Esophagus squamous epithelium (tissue), 5 donors: ENCODE measurements at places on chromosomes 11 and 22. TPM values are rescaled to one million over a fixed set of nuclear protein-coding genes. Genes with fewer than 3 reads are reported as not detected.

DNA sequence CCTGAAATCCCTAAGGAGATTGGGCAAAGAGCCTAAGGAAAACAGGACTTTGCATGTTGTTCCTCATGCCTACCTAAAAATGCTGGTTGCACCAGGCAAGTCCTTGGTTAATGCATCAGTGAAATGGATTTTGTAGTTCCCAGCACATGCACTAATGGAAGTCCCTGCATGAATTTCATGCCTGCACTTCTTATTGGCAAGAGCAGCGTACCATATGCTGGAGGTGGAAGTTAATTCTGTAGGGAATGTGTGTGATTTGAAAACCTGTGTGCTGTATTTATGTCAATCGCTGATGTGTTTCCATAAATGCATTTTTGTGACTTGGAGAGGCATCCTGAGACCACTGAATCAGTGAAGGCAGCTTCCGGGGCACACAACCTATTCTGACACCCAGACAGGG is 140.3 kb upstream of the MTNR1B start:
- no peak overlapping the region for H3K27ac ChIP-seq
- H3K36me3 ChIP-seq, result no peaks in the 10 kb centered on the region
- no peak for DNase-seq

FOLR3 gene
- not detected for total RNA-seq

DNA sequence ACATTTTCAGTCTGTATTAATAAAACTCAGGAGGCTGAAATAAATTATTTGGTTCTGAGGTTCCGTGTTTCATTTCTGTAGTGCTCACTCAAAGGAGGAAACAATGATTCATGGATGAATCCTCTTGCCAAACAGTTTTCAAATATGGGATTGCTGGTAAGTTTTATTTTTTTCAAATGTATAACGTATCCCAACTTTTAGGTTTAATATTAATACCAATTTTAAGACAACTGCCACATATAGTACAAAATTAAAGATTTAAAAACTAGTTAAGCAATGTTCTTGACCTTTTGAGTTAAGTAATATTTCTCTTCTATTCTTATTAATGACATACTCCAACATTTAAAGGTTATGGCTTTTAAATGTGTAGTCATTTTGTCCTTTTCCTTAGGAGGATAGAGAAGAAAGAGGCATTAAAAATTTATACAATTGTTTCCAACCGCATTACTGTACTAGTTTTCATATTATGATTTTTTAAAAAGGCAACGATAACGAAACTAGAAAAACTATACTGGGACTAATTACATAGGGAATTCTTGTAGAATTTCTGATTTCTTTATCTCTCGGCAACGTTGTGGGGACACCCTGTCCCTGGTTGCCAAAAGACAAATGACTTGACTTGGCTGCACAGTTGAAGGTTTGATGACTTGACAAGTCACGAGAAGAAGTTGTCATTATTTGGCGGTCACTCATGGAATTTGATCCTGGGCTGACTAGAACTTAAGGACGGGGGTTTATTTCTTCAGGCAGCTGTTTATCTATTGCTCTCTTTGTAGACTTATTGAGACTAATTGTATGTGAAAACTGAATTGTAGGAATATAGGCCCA is 69.1 kb upstream of the ADSL start:
- peaks cover 9% of the 10 kb centered on the region for H3K4me1 ChIP-seq
- DNase-seq, result no peak
- H3K4me3 ChIP-seq, result peak overlapping the region; percentile 37
- H3K27ac ChIP-seq, result peak overlapping the region; percentile 92
- H3K36me3 ChIP-seq, result no peaks in the 10 kb centered on the region
- no peaks in the 10 kb centered on the region for H3K27me3 ChIP-seq

DNA sequence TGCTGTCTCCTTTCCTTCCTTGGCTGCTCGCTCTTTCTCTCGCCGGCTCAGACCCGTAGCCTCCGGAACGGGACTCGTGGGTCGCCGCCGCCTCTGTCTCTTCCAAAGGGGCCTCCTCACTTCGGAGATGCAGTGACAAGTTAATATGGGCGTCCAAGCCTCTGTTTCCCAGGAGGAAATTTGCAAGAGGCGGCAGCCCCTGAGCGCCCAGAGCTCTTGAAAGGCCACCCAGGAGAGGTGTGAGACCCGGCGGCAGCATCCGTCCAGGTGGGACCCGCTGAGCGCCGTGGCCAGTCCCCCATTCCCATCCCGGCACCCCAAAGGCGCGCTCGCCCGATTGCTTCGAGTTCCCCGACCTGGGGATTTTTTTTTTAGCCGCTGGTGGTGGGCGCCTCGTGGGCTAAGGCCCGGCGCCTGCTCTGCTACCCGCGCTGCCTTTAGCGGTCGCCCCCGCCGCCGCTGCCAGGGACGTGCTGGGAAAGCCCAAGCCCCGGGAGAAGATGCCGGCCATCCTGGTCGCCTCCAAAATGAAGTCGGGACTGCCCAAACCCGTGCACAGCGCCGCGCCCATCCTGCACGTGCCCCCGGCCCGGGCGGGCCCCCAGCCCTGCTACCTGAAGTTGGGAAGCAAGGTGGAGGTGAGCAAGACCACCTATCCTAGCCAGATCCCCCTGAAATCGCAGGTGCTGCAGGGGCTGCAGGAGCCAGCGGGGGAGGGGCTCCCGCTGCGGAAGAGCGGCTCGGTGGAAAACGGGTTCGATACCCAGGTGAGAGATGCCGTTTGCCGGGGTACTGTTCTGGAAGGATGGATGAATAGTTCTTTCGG is 772 bp downstream of the NAV2 start:
- DNase-seq, result no peak
- peak overlapping the region; percentile 68 for H3K4me3 ChIP-seq
- H3K27ac ChIP-seq, result peak overlapping the region; percentile 93

PGR gene
- 0.18 TPM for total RNA-seq

- no peak for DNase-seq
- no peaks in the 10 kb centered on the region for H3K27me3 ChIP-seq
- H3K27ac ChIP-seq, result no peak overlapping the region
- peaks cover 24% of the 10 kb centered on the region for H3K36me3 ChIP-seq
- no peak overlapping the region for H3K4me3 ChIP-seq
- H3K4me1 ChIP-seq, result peaks cover 23% of the 10 kb centered on the region
Measured at GRCh38 chr22:41521126-41521525, 23.1 kb downstream of the POLR3H start.

GRCh38 chr22:35089139-35089538 is 23.2 kb downstream of the ISX start:
- no peaks in the 10 kb centered on the region for H3K4me1 ChIP-seq
- H3K4me3 ChIP-seq, result no peak overlapping the region
- DNase-seq, result no peak
- no peaks in the 10 kb centered on the region for H3K27me3 ChIP-seq
- no peaks in the 10 kb centered on the region for H3K36me3 ChIP-seq

TRMU gene
- 17.7 TPM for total RNA-seq
